ENCODE measurements at places on chromosomes 3 and 15. TPM values are rescaled to one million over a fixed set of nuclear protein-coding genes. Genes with fewer than 3 reads are reported as not detected.

DNA sequence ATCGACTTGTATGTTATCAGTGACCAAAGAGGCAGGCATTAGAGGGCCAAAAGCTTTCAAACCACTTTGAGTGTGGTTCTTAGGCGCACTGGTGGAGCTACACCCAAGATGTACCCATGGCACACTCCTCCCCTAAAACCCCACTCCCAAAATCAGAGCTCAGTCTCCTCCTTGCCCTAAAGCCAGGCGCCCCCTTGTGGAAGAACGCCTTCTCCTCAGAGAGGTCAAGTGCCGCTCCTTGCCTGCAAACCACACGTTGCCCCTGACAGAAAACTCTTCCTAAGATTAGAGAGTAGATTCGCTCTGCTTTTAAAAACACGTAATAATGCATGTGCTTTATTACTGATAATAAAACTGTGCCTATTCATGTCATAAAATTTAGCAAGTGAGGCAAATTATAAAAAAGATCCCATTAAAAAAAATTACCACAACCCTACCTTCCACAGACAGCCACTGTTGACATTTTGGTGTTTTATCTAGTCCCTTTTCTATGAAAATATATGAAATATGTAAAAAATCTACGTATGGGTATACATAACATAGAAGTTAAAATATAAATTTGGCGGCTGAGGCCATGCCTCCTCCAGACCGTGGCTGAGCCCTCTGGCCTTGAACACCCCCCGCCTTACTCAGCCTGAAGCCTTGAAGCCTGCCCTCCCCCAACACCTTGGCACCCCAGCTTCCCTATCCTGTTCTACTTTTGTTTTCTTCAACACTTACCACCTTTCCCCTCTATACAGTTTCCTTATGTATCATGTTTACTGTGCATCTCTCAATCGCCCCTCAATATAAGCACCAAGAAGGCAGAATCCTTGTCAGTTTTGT, 33.5 kb downstream of the BCL2L10 start:
- DNase-seq: peak; percentile 82
- H3K36me3 ChIP-seq: no peaks in the 10 kb centered on the region
- H3K27ac ChIP-seq: no peak overlapping the region
- H3K27me3 ChIP-seq: no peaks in the 10 kb centered on the region

GRCh38 chr3:159451067-159451466, 537.6 kb upstream of the IL12A start:
- H3K27ac ChIP-seq: no peak overlapping the region
- no peaks in the 10 kb centered on the region for H3K36me3 ChIP-seq
- no peaks in the 10 kb centered on the region for H3K4me1 ChIP-seq
- H3K4me3 ChIP-seq: no peak overlapping the region

GRCh38 chr15:27592036-27592760, 506.9 kb downstream of the OCA2 start:
- no peaks in the 10 kb centered on the region for H3K4me1 ChIP-seq
- no peak overlapping the region for H3K4me3 ChIP-seq
- H3K27me3 ChIP-seq: no peaks in the 10 kb centered on the region
- no peak overlapping the region for H3K27ac ChIP-seq
- H3K36me3 ChIP-seq: no peaks in the 10 kb centered on the region

DNA sequence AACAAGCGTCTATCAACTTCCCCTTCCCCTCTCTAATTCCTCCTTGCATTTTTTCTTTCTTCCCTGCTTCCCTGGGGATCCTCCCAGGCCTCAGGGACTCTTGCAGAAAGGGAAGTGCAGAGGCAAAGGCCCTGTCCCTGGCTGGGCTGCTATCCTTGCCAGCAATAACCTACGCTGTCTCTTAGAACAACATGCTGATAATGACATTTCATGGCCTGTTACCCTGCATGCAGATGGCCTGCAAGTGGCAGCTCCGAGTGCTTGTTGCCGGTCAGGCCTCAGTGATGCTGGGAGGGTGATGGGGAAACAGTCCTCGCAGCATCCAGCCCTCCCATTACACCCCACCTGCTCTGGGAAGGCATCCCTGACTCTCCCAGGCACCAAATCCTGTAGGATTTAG, 167.6 kb downstream of the RAB11A start:
- H3K27ac ChIP-seq: no peak overlapping the region
- no peaks in the 10 kb centered on the region for H3K4me1 ChIP-seq
- H3K4me3 ChIP-seq: no peak overlapping the region
- no peak for DNase-seq
- H3K27me3 ChIP-seq: no peaks in the 10 kb centered on the region

- H3K36me3 ChIP-seq: no peaks in the 10 kb centered on the region
- DNase-seq: no peak
- no peak overlapping the region for H3K4me3 ChIP-seq
- no peaks in the 10 kb centered on the region for H3K4me1 ChIP-seq
- H3K27ac ChIP-seq: no peak overlapping the region
These were observed 65.2 kb downstream of the MYLK start for GRCh38 chr3:123818921-123819429.

DNA sequence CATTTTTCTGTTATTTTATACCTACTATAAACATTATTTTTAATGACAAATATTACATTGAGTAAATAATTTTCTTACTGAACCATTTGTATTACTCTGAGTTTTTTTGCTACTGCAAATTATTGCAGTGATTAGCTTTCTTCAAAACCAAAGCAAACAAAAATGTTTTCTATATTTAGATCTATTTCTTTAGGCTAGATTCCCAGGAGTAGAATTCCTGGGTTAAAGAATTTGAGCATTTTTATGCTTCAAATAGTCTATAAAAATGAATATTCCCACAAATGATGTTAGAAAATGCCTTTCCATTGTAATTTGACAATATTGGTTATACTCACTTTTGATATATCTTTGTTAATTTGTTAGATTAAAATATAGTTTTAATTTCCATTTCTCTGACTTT, 76.8 kb downstream of the LEKR1 start:
- no peak for DNase-seq
- H3K27me3 ChIP-seq: no peaks in the 10 kb centered on the region
- H3K36me3 ChIP-seq: no peaks in the 10 kb centered on the region
- H3K4me1 ChIP-seq: no peaks in the 10 kb centered on the region

- H3K4me1 ChIP-seq: no peaks in the 10 kb centered on the region
- H3K4me3 ChIP-seq: no peak overlapping the region
- no peak for DNase-seq
- no peaks in the 10 kb centered on the region for H3K36me3 ChIP-seq
These were observed 146.4 kb upstream of the PFN2 start for GRCh38 chr3:150117076-150117475.

Gene GPR27
- total RNA-seq: 0.83 TPM

Gene P4HTM
- total RNA-seq: 34.0 TPM

Data from pancreas (tissue), 10 donors.